WERI-Rb-1 (cell line): ENCODE measurements at places on chromosomes 3 and 15.

GRCh38 chr15:99495430-99496301, 70.1 kb upstream of the MEF2A start:
- DNase-seq, result no peak

GRCh38 chr3:193046371-193046770, 128.7 kb upstream of the MB21D2 start:
- DNase-seq, result peak; percentile 54

DNA sequence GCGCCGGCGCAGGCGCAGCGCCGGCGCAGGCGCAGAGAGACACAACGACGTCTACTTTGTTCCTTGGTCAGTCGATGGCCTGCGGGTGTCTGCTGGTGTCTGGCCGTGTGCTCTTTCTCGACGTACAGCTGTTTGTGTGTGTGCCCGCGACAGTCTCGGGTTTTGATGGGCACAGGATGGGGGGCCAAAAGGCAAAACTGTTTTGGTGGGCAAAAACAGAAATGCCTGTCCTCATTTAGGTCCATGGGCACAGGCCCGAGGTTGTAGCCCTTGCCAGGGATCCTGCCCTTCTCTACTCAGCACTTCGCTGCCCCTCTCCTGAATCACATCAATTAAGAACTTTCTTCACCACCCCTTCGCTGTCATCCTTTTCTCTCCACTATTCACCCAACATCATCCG, 184.8 kb upstream of the CHL1 start:
- DNase-seq, result no peak

DNA sequence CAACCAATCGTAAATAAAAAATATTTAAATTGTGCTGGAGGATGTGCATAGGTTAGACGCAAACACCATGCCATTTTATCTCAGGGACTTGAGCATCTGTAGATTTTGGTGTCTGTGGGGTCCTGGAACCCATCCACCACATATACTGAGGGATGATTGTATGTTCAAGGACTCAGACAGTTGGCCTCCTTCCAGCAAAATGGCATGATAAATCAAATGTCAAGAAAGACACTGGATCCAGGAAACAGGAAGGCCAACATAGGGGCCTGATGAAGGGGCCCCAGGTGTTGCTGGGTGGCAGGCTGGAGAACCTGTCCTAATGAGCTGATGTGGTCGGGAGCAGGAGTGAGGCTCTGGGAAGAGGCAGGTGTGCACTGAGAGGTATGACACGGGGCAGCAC, 289.5 kb downstream of the GABRG3 start:
- no peak for DNase-seq

DNA sequence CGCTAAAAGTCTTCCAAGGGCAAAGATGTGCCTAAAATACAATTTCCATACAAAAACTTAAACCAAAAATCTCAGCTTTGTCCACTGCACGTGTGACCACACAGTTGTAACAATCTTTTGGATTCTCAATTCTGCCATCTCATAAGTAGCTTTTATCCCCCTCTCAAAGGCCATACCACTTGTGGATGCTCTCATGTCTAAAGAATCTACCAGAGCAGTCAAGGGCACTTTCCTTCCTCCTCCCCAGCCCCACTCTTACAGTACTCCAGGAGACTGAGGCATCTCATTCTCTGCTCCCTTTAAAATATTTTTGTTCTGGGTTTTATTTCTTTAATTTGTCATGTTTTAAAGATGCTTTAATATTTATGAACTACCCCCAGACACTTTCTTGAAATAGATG, 102.3 kb upstream of the PFN2 start:
- no peak for DNase-seq

DNA sequence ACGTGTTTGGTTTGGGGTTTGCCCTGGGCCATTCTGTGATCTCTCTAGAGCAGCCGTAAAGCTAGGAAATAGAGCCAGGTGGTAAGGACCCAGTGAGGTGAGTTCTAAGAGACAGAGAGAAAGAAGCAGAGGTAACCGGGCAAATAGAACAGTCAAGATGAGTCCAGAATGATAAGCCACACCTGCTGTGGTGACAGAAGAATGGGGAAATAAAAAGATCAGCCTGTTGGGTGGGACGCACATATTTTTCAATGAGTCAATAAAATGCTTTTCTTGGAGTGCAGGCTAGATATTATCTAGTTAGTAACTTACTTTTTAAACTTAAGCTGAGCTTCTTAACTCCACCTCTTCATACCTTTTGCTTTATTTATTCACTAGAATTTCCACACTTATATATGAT, 135.0 kb downstream of the NFKBIZ start:
- DNase-seq, result no peak

GRCh38 chr3:184567946-184568559, 6.5 kb downstream of the EPHB3 start:
- DNase-seq, result no peak

DNA sequence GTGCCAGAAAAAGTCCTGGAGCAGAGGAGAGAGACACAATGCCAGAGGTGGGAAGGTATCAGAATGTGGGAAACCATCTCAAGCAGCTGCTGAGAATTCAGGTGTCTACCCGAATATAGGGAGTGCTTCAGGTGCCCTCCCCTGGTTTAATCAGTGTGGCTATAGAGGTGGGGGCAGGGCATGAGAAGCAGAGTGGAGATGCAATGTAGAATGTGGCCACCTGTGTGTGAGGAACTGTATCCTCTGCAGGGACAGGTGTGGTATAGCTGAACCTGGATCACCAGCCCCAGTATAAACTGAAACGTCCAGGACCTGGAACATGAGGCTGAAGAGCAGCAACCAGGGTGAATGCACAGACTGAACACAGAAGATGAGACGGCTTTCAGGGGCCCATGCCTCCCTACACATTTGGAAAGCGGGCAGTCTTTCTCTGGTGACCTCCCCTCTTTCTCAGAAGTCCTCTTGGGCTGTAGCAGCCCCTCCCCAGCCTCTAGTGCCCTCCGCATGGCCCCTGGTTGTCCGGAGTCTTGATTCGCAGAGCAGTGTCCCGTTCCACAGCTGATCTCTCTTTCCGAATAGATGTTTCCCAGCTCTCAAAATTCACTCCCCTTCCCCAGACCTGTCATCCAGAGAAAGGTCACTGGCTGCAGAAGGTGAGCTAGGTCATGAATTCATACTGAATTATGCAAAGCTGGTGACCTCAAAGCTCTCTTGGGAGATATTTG, 103.1 kb downstream of the ABHD5 start:
- no peak for DNase-seq

DNA sequence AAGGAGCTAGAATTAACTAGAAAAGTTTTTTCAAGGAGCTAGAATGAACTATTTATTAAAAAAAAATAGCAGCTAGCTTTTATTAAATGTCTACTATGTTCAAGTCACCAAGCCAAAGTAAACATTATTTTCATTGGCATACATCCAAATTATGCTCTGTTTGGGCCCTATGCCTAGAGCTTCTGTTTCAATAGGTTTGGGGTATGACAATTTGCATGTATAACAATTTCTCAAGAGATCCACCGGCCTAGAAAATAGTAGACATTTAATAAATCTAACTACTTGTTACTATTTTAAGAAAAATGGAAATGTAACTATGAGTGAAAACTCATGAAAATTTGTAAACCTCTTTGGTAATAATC, 8.0 kb downstream of the GABRR3 start:
- DNase-seq, result no peak

DNA sequence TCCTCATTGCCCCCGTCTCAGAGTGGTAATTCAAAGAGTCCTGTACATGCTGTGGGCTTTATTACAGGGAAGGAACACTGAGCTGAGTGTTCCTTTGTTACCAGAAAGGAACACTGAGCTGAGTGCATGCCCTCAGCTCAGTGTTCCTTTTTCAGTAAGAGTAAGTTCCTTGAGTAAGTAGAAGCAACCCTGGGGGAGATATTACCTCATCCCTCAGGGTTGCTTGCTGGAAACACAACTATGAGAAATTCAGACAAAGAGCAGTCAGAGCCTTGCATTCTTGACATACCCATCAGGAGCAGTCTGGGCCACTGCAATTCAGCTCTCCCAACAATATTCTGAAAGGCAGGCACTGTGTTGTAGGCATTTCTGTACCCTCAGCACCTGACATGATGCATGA, 17.0 kb downstream of the CHRM5 start:
- no peak for DNase-seq

DNA sequence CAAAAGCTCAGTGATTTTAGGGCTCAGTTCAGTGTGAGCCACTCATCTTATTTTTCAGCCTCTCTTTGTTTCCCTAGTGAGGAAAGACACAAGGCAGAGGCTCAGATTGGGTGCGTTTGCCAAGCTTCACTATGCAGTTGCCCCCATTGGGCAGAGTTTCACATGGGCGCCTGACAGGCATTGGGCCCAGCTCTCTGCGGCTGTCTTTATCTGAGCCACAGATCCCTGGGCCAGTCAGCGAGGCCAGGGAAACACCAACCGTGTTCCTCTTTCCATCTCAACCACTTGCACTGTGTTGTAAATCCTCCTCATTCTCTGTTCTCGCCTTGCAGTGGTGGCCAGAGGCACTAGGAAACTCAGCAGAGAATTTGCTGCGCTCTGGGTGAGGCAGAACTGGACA, 10.8 kb downstream of the ESYT3 start:
- DNase-seq, result no peak

GRCh38 chr3:17980863-17981262, 238.4 kb upstream of the TBC1D5 start:
- no peak for DNase-seq

- no peak for DNase-seq
Measured at GRCh38 chr3:155863072-155863784, 7.2 kb upstream of the GMPS start.

DNA sequence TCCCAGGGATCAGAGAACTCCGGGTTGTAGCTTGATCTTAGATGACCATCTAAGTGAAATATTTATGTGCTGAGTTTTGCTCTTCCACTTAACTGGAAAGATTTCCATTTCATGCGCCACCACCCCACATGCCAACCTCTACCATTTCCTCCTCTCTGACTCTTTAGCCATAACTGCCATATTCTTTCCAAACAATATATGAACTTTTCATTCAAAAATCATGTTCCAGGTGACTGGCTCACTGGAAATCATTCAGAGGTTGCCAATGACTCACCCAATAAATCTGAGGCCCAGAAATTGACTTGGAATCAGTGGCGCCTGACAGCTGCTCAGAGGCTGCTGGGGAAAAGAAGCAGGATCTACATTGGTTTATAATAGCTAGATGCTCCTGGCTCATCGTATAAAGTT, 31.6 kb upstream of the FAM174B start:
- DNase-seq, result no peak

- no peak for DNase-seq
Measured at GRCh38 chr15:61034678-61035291, 194.3 kb downstream of the RORA start.

GRCh38 chr15:95734422-95735316, 595.8 kb upstream of the NR2F2 start:
- DNase-seq, result no peak

- peak; percentile 72 for DNase-seq
Measured at GRCh38 chr3:25783661-25784512, 644 bp upstream of the NGLY1 start.

DNA sequence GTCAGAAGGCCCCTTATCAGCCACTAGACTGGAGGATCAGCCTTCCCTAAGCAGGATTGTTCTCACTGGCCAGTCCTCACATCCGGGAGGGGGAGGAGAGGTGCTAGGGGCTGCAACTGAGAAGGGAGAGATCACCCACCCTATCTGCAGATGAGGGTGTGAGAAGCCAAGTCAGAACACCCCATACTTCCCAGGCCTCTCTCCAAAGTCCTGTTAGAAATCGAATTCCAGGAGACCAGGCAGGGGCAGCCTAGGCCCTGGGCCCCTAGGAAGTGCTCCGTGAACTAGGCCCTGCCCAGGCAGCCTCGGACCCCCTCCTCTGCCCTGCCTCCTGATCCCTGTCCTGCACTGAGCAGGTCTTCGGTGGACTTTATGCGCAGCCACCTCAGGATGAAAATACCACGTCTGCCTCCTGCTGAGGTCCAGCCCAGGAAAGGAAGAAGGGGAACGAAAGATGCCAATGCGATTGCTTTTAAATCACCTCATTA, 933 bp downstream of the DZIP1L start:
- DNase-seq, result peak; percentile 60

DNA sequence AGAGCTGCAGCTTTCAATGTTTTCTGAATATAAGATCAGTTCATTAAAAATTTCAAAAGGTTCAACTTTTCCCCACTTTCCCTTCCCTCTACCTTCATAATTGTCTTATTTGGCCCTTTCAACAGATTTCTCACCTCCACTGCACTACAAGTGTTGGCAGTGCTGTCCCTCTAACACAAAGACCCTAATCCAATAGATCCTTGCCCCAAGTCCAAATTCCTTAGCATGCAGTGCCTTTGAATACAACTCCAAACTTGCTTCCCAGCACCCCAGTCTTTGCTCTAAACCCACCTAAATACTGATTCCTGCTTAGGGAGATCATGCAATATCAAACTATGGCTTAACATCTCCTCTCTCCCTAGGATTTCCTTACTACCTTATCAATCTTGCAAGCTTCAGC, 43.9 kb downstream of the TJP1 start:
- no peak for DNase-seq

- no peak for DNase-seq
Measured at GRCh38 chr3:43079536-43080332, 26.1 kb downstream of the POMGNT2 start.

GRCh38 chr3:66031102-66031698, 7.5 kb downstream of the MAGI1 start:
- DNase-seq, result no peak

DNA sequence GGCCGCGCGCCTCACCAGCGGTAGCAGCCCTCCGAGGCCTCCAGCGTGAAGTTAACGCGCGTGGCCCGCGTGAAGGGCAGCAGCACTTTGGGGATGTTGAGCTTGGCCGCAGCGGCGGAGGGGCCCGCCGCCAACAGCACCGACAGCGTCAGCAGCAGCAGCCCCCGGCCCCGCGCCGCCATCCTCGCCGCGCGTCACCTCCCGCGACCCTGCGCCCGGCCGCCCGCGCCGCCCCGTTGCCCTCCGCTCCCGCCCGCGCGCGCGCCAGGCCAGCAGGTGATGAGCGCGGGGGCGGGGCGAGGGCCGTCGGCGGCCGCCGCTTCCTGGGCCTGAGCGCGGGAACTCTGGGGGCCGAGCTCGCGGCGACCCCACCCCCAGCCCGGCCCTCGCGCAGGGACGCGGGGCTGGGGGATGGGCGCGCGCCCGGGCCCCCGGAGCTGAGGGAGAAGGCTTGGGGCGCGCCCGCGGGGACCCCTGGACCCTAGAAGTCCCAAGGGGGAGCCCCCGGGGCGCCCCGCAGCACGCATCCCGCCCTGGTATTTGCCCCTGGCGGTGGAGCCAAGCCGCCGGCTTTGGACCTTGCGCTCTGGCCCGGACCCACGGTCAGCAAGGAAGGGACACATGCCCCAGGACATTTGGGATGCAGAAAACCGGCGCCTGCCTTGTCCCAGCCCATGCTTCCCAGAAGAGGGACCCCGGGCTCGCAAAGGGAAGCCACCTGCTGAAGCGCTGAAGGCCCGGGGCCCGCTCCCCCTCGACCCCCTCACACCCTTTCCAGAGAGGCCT, at the start of gene NUP210:
Gene NUP210 (minus strand): TSS at position 278 of the 786 bp plus-strand sequence. CDS start 96 bp downstream, at position 182.
- DNase-seq, result peak; percentile 82

DNA sequence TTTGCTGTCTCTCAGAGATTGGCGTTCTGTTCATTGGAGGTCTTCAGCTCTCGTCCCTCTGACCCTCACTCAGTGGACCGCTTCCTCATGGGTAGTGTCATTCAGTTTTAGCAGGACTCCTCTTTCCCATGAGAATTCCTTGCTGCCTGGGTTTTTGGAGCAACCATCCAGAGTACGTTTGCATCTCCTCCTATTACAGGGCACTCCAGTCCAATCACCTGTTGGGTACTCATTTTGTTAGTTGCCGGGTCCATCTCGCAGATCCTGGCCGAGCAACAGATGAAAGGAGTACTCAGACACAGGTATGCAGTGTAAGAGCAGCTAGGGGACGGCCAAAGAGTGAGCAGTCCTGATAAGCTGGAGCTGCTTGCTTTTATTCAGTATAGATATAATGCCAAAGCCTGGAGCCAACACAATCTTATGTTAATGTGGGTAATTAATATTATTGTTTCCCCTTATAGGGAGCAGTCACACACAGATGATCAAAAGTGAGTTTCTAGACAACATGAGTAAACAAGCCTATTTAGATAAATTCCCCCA, 49.6 kb downstream of the ISG20 start:
- no peak for DNase-seq
